ENCODE measurements at places on chromosomes 11 and 22.

- no peak for DNase-seq
These were observed 1038.1 kb downstream of the LRRC4C start for GRCh38 chr11:40421208-40421981.

DNA sequence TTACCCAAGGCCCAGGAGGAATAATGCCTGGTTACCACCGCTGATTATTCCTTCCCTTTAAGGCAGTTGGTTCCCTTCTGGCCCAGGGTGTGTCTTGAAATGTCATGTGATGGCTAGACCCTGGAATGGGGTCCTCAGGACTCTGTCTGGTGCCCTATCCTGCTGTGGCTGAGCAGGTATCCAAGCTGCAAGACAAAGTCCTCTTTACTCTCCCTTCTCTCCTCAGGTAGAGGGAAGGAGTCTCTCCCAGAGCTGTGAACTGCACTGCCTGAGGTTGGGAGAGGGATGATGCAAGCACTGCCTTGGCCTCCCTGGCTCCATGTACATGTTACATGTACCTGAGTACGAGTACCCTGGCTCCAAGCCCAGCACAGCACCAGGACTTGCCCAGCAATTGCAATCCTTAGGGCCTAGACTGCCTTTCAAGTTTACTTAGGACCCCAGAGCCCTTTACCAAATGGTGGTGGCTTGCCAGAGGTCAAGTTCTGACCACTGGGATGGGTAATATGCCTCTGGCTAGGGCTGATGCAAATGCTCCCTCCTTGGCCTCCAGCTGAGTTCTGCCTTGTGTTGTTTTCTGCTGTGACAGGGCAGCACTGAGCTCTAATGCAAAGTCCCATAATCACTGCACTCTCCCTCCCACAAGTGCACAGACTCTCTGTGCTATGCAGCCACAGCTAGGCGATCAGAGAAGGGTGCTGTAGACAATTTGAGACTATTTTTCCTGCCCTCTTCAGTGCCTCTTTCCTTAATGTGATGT is 20.7 kb upstream of the AQP11 start:
- no peak for DNase-seq

- DNase-seq, result no peak
These were observed 89.6 kb downstream of the SERGEF start for GRCh38 chr11:17923217-17923616.

- DNase-seq, result peak; percentile 54
These were observed 11.0 kb upstream of the CERK start for GRCh38 chr22:46748908-46749675.

GRCh38 chr11:119540370-119541125 is 117.6 kb upstream of the THY1 start:
- DNase-seq, result no peak

GRCh38 chr22:19853879-19854777 is 546 bp downstream of the GNB1L start:
- no peak for DNase-seq

- peak; percentile 6 for DNase-seq
These were observed 24.7 kb downstream of the RCOR2 start for GRCh38 chr11:63892228-63892627.

- no peak for DNase-seq
These were observed 1125.4 kb downstream of the DLG2 start for GRCh38 chr11:84501750-84502149.

DNA sequence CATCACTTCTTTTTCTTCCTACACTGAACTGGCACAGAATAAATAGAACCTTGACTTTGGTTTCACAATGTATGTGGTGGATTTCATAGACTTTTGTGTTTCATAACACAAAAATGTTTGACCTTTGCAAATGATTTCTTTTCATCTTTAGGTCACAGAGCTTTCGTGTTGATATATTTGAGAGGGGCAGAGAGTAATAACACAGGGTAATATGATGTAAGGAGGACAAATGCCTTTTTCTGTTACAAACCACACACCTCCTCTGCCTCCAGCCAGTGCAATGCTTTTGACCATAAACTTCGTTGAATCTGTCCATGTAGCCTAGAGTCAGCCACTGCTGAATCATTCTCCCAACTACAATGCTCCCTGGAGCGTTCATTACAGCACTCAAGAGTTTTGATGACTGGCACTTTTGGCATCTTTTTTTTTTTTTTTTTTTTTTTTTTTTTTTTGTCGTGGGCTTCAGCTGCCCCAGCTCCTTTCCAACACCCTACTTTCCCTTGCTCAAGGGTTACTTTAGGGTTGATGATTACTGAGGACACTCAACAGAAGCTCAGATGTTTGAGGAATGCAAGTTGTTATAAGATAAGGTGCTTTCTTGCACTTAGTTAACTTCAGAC is 11.4 kb upstream of the CAT start:
- DNase-seq, result peak; percentile 89

GRCh38 chr11:94224078-94224477 is 80.3 kb upstream of the IZUMO1R start:
- no peak for DNase-seq

GRCh38 chr11:2259897-2260451 is 10.4 kb downstream of the ASCL2 start:
- no peak for DNase-seq

DNA sequence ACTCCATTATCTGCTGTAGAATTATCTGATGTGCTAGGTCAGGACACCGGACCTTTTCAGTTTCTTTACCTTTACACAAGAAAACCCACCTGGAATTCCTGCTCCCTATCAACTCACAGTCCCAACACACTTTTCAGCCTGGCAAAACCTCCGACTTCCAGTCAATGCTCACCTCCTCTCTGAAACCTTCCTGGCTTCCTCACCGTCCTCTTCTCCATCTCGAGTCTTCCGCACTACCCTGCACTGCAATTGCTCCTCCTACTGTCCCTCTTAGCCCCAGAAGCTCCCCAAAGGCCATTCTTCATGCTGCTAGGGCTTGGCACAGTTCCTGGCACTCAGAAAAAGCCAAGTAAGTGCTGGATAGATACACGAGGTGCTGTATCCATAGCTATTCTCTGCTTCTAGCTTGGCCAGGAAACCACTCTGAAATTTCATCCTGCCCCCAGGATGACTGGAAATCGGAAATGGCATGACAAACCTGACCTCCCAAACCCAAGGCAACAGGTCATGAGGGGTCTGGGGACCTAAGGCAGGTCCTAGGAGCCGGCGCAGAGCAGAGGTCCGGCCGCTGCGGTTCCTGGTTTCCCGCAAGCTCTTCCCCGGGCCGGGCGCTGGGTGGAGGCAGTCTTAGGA is 702 bp downstream of the SYN3 start:
- DNase-seq, result no peak

- no peak for DNase-seq
These were observed 14.3 kb upstream of the FGF19 start for GRCh38 chr11:69718147-69718546.

GRCh38 chr11:123186286-123186685 is 8.8 kb downstream of the CLMP start:
- no peak for DNase-seq

DNA sequence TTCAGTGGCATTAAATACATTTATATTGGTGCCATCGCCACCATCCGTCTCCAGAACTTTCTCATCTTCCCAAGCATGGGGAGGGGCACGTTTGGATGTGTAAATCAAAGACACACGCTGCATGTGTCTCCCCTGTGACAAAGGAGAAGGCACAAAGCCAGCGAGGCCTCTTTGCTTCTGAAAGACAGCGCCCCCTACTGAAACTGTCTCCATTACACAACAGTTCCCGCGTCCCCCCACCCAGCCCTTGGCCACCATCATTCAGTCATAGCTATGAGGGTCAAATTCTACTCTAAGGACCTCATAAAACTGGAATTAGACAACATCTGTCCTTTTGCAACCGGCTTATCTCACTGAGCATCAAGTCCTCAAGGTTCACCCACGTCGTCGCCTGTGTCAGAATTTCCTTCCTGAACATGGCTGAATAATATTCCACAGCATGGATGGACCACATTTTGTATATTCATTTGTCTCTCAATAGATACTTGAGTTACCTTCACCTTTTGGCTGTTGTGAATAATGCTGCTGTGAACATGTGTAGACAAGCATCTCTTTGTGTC is 64.8 kb downstream of the IGF2 start:
- no peak for DNase-seq

- no peak for DNase-seq
These were observed 3.4 kb upstream of the TMEM184B start for GRCh38 chr22:38276166-38276565.

DNA sequence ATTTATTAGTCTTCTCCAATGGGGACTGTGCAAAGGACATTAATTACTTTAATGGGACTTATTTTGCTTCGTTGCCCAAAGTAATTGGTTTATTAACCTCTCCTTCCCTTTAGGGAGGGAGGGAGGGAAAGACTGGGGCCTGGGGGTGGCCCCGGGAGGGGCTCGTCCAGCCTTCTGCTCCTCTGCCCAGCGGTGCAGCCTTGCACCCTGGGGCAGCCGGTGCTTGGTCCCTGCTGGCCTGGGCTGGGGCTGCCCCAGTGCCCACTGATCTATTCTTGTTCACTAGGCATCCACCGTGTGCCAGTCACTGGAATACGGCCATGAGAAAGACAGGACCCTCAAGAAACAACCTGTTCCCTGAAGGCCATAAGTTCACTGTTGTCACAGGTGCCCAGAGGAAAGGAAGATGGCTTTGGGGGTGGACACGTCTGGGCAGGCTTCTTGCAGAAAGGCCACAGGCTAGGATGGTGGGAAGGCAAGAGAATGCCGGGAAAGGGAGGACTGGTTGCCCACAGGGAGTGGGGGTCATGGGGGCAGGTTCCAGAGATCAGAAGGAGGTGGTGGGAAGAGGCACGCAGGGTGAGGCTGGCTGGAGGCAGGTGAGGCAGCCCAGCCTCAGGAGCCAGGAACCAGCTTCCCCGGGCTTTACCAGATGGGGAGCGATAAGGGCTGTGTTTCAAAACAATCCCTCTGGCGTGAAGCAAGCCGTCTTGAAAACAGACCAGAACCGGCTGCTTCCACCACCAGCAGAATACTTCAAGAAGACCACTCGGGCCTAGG is 47.6 kb upstream of the KCNQ1OT1 start:
- DNase-seq, result no peak

- DNase-seq, result no peak
These were observed 200.7 kb downstream of the MSANTD4 start for GRCh38 chr11:105821372-105821771.

GRCh38 chr11:123718469-123718868 is 23.0 kb downstream of the ZNF202 start:
- DNase-seq, result no peak

- no peak for DNase-seq
These were observed 35.0 kb upstream of the TSKU start for GRCh38 chr11:76747915-76748860.

DNA sequence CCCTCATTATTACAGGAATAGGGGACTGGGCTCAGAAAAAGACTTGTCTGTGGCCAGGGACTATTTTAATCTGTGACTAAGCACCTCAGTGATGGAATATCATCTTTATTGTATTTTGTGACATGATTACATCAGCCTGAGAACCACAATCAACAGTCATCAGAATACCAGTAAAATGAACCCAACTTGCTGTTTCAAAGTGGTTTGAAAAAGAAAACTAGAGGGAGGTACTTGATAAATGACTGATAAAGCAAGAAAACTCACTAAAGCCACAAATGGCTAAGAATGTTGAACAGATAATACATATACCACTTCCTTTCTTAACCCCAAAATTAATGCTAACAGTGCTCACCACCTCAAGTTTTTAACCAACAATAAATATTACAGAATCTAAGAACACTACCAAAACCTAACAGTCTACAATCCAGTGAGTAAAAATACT is 155.7 kb downstream of the ATG16L2 start:
- DNase-seq, result no peak

DNA sequence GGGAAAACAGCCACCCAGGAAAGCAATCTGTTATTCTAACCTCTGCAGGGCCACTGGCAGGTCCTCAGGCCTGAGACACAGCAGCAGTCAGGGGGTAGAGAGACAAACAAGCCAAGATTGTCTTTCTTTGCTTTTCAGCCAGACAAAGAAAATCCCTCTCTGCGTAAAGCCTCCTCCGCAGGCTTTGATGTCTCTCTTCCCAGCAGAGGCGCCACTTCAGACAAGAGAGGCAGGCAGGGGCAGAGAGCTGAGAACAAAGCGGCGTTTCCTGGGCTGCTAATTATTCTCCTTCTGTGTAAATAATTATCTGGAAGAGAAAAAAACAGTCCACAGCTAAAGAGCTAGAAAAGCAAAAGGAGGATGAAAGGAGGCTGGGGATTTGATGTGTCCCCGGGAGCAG is 102.7 kb upstream of the SEZ6L start:
- no peak for DNase-seq

DNA sequence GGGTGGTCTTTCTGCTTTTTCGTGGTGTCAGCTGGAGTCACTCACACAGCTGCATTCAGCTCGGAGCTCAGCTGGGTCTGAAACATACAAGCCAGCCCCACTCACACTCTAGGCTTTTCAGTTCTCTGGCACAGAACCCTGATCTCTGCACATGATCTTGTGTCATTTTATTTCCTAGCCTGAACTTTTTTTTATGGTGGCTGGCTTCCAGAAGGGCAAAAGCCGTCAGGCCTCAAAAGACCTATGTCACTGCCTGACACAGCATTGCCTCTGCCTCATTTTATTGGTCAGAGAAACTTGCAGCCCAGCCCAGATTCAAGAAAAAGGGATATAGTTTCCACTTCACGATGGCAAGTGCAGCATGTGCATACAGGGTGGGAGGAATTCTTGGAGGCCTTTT is 117.8 kb downstream of the NTM start:
- DNase-seq, result no peak

GRCh38 chr11:111357150-111358037 is 21.7 kb downstream of the POU2AF1 start:
- DNase-seq, result no peak

GRCh38 chr11:14566331-14567063 is 46.3 kb upstream of the PSMA1 start:
- no peak for DNase-seq

GRCh38 chr22:36871669-36872081 is 10.9 kb downstream of the NCF4 start:
- no peak for DNase-seq

- DNase-seq, result no peak
These were observed 104.7 kb upstream of the PITPNB start for GRCh38 chr22:28023774-28024173.

GRCh38 chr22:23012081-23012622 is 58.2 kb upstream of the GNAZ start:
- DNase-seq, result no peak

DNA sequence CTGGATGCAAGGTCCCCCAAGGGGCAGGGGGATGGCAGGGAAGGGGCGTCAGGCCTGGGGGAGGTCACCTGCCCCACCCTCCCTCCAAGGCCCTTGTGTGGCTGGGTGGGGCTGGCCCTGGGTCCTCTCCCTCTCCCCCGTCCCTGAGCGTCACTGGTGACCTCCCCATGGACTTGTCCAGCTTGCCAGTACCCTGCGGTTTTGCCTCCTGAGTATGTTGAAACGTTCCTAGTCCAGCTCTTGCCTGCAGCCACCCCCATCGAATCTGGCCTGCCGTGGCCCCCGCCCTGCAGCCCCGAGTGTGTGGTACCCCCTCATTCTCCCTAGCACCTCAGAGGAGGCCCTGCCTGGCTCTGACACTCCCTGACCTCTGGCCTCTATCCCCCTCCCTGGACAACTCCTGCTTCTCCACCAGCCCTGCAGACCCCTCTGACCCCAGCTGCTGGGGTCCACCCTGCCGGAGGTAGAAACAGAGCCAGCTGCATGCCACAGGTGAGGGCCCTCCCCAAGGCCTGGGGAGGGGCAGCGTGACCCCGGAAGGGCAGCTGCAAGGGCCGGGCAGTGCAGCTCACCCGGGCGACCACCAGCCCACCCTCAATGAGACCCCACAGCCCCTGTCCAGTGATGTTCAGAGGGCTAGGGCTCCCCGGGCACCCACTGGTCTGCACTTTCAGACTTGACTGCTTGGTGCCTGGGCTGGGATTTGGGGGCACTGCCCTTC is 4.1 kb upstream of the MUC6 start:
- no peak for DNase-seq

All from AML-193 (cell line).